Hepatic stellate cell (primary cell): ENCODE measurements at places on chromosomes 16 and 17.

- DNase-seq: no peak
These were observed 119.2 kb downstream of the SKAP1 start for GRCh38 chr17:48310748-48311213.

DNA sequence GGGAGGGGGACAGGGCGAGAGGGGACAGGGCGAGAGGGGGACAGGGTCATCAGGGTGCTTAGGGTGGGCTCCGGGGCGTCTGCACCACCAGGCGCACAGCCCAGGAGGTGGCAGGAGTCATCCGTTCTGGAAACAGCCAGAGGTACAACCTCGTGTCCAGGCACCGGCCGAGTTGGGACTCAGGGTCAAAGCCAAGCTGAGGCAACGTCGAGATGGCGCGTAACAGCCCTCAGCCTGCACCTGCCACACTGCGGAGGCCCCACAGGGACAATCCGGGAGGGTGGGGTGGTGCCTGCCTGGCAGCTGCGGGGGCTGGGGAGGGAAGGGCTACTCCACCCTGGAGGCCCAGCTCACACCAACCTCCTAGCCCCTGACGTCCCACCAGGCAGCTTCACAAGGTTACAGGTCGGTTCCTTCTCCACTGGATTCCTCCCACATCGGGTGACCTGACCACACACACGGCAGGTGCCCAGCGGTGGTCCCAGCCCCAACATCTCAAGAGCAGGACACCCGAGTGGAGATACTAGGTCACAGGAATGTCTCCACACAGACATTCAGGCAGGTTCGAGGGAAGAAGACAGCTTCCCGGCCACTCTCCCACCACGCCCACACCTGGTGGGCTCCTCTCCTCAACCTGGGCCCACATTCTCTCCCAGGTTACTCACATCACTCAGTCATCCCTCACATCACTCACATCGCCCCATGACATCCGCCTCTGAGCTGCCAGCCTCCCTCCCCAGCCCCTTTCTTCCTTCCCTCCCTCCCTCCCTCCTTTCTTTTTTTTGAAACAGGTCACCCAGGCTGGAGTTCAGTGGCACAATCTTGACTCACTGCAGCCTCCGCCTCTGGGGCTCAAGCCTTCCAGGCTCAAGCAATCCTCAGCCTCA is 47.3 kb downstream of the RPH3AL start:
- no peak for DNase-seq

DNA sequence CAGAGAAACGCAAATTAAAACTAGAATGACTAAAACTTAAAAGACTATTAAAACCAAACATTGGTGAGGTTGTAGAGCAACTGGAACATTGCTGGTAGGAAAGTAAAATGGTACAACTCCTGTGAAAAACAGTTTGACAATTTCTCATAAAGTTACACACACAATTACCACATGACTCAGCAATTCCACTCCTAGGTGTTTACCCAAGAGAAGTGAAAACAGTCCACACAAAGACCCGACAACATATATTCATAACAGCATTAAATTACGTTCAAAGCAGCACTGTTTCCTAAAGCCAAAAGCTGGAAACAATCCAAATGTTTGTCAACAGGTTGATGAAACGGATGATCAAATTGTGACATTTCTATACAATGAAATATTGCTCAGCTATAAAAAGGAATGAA is 26.5 kb upstream of the ALOX12 start:
- DNase-seq: no peak

GRCh38 chr17:50279639-50280038 is 5.4 kb downstream of the TMEM92 start:
- no peak for DNase-seq

DNA sequence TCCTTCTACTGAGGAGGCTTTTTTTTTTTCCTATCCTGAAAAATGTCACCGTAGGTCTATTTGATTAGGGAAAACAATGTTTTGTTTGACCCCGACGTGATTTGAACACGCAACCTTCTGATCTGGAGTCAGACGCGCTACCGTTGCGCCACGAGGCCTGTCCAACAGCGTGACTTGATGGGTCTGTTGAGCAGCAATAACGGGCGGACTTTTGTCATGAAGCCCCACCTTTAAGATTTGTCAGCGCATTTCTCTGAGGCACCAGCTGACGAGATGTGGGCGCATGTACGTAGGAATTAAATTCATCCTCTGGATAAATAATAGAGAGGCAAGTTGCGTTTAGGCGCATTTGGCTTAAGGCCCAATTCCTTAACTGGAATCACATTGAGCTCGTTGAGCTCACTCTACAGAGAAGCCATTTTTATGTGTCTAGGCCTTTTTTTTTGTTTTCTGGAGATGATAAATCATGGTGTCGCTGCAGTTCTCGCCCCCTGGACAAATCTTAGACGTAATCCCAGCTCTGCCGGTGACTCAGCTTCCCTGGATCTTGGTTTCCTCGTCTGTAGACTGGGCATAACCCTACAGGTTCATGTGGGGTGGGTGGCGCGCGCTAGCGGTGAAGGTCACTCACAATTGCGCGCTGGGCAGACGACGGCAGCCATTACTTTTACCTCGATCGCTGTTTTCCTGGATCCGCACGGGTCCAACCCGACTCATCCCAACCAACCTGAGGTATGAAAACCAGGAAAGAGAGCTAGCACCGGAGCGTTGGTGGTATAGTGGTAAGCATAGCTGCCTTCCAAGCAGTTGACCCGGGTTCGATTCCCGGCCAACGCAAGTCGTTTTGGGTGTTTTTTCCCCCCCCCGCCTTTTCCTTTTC is 10.6 kb upstream of the AURKB start:
- DNase-seq: peak; percentile 78
